ENCODE measurements at places on chromosomes 7 and 10.

- DNase-seq, result peak; percentile 73
Measured at GRCh38 chr10:35705671-35706070, 63.6 kb upstream of the FZD8 start.

- DNase-seq, result no peak
Measured at GRCh38 chr10:33031815-33032653, 74.0 kb upstream of the ITGB1 start.

DNA sequence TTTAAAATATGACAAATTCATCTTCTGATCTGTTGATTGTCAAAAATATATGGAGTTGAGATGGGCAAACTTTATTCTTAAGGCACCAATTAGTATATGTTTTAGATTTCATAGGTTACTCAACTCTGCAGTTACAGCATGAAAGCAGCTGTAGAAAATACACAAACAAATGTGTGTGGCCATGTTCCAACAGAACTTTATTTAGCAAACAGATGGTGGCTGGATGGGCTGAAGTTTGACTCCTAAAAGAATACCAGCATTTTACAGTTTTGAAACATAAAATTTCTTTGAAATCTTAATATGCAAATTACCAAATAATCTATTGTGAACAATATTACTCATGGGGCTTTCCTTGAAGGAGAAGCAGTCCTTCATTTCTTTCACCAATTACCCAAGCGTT lies 1206.0 kb upstream of the LRRTM3 start:
- DNase-seq, result no peak

GRCh38 chr7:122132341-122132740 lies 11.7 kb downstream of the AASS start:
- peak; percentile 58 for DNase-seq

DNA sequence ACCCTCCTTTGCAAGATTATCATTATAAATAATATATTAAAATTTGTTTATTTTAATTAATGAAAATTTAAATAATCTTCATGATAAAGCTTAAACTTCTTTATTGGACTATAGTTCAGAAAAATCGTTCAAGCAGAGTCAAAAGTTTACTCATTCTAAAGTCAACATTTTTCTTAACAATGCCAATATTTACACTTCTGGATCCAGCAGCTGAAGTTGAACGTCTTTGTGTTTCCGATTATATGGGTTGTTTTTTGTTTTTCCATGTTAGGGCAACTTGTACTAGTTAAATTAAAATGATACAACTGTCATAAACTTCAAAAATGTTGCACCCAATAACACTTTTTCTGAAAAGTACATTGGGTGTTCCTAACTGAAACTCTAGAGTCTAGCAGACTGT lies 43.8 kb downstream of the GRB10 start:
- no peak for DNase-seq

DNA sequence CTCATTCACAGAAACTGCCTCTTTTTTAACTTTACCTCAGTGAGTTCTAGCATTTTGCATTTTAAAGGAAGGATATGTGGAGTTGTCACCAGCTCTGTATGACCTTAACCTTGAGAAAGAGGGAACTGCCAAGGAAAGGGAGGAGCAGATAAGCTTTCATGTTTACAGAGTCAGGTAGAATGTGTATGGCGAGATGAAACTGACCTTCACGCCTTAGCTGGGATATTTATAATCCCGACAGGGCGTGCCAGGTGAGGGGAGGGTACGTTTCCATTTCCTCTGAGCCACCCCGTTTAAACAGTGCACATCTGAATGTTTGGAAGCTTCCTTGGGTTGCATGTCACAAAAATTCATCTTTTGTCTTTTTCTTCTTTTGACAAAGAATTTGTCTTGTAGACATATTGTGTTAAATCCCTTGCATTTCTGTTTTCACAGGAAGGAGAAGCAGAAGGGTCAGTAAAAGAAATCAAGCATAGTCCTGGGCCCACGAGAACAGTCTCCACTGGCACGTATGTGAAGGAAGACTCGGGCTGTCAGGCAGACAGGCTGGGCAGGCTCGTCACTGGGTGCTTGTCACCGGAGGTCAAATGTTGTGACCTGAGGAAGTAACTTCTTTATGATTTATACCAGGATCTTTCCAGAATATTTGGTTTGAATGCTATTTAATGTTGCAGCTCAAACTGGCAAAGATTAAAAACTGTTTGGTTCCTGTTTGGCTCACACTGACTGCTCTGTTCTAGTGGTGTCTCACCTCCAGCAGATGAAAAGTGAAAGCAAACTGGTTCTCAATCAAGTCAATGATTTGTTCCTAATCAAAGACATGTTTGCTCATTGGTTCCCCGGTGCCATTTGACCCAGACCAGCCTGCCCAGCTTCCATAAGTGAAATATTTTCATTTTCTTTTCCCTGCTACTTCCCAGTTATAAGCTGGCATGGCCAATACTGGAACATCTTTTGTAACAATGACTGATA lies 16.2 kb downstream of the OPTN start:
- no peak for DNase-seq

DNA sequence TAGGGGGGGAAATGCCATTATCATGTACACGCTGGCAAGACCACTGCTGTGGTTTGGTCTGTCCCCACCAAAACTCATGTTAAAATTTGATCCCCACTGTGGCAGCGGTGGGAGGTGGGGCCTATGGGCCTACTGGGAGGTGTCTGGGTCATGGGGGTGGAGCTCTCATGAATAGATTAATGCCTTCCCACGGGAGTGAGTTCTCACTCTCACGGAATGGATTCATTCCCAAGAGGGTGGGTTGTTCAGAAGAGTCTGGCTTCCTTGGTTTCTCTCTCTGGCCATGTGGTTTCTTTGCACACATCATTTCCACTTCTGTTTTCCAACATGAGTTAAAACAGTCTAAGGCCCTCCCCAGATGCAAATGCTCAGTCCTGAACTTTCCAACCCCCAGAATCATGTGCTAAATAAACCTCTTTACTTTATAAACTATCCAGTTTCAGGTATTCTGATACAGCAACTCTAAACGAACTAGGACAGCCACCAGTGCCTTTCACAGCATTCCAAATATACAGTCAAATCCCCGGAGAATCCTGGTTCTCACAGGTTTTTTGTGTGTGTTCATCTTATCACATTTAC lies 44.3 kb downstream of the SMURF1 start:
- no peak for DNase-seq

- DNase-seq, result peak; percentile 32
Measured at GRCh38 chr7:17185690-17186070, 112.8 kb upstream of the AHR start.

- DNase-seq, result peak; percentile 16
Measured at GRCh38 chr10:14889318-14889717, 10.7 kb downstream of the SUV39H2 start.

DNA sequence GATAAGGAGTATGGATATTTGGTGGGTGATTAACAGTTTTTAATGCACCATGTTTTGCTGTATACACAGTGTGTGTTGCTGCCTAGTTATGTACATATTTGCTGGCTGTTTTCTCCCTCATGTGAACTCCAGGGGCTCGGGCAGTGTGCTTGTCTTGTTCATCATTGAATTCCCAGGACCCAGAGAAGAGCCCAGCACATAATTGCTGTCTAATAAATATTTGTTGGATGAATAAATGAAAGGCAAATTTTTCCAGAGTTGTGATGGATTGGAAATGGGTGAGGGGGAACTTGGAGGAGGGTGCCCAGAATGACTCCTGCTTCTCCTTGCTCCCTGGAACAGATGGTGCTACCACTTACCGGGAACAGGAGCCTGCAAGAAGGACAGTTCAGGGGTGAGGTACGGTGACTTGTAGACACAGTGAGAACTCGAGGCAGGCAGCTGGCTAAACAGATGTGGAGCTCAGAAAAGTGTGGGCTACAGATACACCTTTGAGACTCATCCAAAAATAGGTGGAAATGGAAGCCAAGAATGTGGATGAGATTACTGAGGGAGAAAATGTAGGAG lies 586.8 kb upstream of the MGMT start:
- DNase-seq, result no peak

DNA sequence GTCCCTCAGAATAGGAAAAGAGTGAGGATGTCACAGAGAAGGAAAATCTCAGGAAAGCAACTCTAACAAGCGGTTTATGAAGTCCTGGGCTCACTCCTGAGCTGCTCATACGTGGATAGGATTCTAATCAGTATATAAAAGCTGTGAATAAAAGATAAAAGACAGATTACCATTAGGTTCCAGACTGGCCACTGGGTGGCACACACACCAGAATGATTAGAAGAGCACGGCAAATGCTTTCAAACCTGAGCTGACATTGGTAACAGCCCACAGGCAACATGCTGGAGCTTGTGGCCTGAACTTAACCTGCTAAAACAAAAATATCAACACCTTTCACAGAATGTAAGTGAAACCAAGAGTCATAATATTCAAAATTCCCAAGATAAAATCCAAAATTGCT lies 370.8 kb downstream of the GRID1 start:
- peak; percentile 21 for DNase-seq

GRCh38 chr10:30816820-30817171 lies 187.2 kb upstream of the LYZL2 start:
- no peak for DNase-seq

DNA sequence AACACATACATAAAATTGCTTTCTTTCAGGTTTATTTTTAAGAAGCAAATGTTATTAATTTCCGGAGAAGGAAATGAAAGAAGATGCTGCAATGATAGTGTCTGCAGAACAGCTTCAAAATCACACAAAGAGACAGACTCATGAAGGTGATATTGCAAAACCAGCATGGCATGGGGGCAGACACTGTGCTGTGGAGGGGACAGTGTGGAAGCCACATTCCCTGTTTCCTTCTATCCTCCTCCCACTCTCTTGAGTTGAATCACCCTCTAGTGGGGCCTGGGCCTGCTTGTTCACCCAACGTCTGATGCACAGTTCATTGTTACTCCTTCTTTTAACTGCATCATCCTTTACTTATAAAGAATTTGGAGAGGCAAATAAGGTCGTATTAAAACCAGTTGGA lies 104.0 kb upstream of the INSIG1 start:
- no peak for DNase-seq

GRCh38 chr7:109473172-109473571 lies 903.5 kb downstream of the DNAJB9 start:
- DNase-seq, result no peak

DNA sequence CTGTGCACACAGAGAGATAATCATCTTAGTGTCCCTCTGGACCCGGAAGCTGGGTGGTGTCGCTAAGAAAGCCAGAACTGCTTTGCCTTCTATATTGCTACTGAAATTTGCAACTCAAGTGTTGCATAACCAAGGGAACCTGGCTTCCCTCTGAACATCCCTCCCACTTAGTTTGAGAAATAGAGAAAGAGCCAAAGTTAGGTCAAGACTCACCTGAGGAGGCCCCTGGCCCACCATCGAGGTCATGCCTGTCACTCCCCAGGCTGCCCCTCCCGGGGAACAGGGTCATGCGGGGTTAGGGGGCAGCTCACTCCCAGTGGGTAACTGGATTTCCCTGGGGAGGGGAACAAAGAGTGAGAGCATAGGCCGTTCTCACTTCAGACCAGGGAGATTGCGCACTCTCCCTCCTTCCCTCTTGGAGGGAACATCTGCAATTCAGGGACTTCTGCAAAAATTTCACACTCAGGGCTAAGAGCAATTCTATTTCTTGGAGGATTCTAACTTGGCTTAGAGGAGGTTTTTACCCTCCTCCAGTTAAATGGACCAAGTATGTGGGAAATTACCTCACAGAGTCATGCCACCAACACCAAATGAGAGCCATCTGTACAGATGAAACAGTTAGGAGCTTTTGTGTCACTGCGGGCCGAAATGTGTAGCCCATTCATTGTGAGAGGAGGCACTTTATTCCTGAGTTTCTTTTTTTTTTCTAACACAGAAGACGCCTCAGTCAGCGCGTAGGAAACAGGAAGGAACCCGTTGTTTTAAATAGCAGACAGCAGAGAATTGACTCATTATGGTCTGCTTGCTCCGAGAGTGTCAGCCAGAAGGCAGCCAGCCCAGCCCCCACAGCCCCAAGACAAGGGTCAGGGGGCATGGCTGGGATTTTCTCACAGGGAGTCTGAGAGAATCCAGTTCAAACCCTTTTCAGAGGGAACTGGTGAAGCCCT lies 221.3 kb downstream of the ARHGAP12 start:
- peak; percentile 68 for DNase-seq

- DNase-seq, result peak; percentile 10
Measured at GRCh38 chr7:82050792-82051191, 280.9 kb upstream of the HGF start.

- DNase-seq, result no peak
Measured at GRCh38 chr7:106788637-106789036, 76.4 kb upstream of the PIK3CG start.

DNA sequence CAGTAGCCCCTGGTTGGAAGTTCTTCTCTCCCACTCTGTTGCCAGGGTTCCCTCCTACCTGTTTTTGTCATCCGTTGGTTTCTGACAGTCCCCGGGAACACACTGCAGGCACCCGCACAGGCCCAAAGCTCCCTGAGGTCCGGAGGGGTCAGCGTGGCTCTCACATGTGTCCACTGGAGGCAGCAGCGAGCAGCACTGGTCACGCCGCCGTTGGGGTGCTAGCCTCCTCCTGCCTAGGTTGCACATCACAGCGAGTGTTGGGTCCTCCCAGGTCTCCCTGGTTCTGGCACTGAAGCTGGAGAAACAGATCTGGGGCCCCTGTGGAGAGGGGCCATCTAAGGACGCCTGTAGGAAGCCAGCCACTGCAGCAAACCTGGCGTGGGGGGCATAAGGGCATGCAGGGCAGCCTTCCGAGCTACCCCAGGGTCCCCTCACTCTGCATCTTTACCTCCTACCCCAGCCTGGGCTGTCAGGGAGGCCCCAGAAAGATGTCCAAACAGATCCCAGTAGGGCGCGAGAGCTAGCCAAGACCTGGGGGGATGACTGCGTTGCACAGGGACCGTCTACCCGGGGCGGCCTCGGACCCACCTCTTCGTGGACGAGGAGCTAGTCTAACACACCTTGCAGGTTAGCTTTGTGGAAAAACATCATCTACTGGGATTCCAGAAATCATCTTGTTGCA lies 28.9 kb downstream of the LRRC27 start:
- DNase-seq, result no peak

- peak; percentile 56 for DNase-seq
Measured at GRCh38 chr7:158695726-158696452, 8.7 kb downstream of the NCAPG2 start.

- no peak for DNase-seq
Measured at GRCh38 chr7:44287488-44288380, 37.7 kb downstream of the CAMK2B start.

GRCh38 chr10:97116462-97117162 lies 69.1 kb downstream of the SLIT1 start:
- no peak for DNase-seq

GRCh38 chr7:136293272-136293671 lies 316.1 kb upstream of the MTPN start:
- DNase-seq, result no peak

- DNase-seq, result no peak
Measured at GRCh38 chr10:98572594-98572993, 125.9 kb upstream of the HPS1 start.

DNA sequence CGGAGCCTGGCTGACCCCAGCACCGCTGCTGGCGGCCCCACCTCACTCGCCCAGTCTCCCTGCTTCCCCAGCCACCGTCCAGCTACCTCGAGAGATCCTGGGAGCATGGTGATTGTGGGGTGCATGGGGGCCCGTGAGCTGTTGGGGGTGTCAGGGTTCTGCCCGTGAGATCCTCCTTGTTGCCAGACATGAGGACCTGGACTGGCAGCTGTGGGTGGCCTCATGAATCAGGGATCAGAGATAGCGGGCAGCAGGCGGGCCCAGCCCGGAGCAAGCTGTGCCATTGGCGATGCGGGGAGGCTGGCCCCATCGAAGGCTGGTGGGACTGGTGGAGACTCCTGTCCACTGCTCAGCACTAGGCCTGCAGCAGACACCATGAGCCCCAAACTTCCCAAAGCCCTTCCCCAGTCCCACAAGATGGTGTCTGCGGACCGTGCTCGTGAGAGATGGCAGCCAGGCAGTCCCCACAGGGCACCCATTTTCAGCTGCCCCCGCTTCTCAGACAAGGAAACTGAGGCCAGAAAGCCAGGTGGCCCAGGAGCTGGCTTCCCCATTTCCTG lies 75.6 kb downstream of the LHPP start:
- no peak for DNase-seq

All from renal cortical epithelial cell (primary cell).